ENCODE measurements at places on chromosomes 3 and 15.

- no peak for DNase-seq
Measured at GRCh38 chr3:116896116-116896515, 186.5 kb downstream of the TUSC7 start.

DNA sequence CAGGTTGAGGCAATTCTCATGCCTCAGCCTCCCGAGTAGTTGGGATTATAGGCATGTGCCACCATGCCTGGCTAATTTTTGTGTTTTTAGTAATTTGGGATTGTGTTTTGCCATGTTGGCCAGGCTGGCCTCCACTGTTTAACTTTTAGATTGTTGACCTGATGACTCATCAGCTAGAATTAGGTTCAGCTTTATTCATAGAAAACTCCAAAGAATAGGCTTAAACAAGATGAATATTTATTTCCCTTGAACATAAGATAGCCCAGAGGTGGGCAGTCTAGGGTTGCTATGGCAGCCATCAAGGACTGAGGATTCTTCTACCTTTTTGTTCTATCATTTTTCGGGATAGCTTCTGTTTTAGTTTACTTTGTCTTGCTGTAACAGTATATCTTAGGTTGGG, 99.6 kb upstream of the SELENOK start:
- no peak for DNase-seq

DNA sequence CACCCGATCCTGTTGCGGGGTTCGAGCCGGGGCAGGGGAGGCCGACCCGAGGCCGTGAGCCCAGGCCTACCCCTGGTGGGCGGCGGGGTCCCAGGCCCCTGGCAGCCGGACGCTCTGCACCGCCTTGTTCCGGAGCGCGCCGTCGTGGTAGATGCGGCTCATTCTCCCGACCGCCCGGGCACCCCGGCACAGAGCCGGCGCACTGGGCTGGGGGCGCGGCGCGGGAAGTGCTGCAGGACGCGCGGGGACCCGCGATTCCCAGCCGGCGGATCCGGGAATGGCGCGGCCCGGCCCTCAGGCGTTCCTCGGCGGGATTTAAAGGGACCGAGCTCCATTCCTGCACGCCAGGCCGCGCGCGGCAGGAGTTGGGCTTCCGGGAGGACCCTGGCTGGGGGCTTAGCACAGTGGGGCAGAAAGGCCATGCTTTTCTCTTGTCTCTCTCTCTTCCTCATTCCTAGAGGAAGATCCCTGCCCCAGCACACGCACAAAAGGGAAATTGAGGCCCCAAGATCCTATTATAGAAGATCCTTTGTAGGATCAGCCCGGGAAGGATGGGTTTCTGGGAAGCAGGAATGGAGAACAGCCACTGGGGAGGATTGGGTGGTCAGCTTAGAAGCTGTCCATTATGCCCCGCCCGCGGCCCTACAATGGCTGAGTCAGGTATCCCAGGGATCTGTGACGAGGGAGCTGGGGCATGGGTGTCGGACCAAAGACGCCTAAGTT, at the start of gene ARPIN:
TSS of gene ARPIN (minus strand) at position 279 of the 723 bp plus-strand sequence. CDS start at position 162, 117 bp downstream.
- DNase-seq = no peak

GRCh38 chr15:62737551-62737950, 305.0 kb upstream of the TPM1 start:
- no peak for DNase-seq

DNA sequence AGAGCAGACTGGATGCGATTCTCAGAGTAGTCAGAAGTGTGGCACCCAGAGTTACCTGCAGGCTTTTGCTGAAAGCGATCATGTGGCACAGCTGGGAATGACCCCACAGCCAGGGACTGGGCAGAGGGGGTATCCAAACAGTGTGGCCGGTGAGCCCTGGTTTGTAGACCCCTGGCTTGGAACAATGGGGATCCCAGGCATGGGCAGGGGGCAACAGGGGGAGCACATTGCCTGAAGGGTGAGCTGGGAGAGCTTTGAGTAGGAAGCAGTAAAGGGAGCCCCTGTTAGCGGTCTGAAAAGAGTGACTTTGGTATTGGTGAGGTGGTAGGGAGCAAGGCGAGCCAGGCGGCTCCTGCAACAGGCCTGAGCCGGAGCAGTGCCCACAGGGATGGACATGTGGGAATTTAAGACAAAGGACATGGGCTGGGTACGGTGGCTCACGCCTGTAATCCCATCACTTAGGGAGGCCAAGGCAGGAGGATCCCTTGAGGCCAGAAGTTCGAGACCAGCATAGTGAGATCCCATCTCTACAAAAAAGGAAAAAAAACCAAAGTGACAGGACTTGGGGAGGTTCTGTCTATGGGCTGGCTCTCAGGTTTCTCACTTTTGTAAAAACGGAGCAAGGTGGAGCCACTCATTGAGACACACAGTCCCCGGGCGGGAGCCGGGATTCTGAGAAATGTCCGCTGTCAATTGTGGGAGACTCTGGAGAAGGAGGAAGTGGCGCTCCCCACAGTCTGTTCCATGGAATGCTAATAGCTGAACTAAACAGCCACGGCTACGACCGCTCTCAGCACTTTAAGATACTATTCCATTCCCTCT, 223.8 kb upstream of the LYSMD4 start:
- no peak for DNase-seq

DNA sequence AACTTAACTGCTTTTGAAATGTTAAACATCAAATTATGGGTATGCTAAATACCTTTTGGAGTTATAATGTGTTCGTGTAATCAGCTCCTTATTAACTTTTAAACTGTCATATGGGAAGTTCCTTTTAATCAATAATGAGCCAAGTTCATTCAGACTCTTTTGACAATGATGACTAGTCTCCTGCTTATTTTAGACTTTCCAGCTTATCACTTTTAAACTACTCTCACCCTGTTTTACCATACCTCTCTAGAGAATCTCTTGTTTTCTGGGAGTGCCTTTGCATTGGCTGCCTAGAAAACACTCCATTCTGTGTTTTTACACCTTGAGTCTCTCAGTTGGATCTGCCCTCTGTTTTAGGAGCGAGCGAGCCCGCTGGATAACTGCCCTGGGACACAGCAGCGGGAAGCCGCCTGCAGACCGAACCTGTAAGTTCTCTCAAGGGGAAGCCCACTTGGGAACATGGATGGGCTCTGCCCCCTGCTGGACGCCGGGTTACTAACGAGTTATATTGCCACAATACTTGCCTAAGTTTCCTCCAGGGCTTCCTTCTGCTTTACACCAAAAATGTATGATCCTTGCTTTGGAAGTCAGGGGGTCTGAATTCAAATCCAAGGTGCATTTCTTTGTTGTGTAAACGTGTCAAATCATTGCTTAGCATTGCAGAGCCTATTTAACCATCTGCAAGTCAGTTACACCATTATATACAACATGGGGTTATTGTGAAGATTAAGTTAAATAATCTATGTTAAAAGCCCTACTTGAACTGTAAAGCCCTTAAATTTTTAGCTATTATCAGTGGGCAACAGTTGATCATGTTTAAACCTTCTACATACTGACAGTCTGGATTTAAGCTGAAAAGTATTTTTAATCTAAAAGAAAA, 71.3 kb downstream of the DHX36 start:
- DNase-seq = peak; percentile 36

DNA sequence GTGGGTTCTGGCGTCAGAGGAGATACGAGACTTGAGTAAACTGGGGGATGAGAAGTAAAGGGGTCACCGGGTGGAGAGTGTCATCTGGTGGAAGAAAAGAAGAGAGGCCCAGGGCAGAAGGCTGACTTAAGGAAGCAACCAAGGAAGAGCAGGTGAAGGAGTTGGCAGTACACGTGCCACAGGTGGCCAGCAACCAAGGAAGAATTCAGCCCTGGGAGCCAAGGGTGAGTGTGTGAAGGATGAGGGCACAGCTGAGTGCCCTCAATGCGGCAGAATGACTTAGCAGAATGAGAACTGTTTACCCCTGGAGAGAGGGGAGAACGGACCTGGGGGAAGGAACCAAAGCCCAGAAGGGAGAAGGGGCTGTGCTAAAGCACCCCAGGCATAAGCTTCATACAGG, 71.3 kb downstream of the WHAMM start:
- DNase-seq = no peak

- DNase-seq = no peak
Measured at GRCh38 chr3:25038922-25039321, 389.1 kb upstream of the RARB start.

DNA sequence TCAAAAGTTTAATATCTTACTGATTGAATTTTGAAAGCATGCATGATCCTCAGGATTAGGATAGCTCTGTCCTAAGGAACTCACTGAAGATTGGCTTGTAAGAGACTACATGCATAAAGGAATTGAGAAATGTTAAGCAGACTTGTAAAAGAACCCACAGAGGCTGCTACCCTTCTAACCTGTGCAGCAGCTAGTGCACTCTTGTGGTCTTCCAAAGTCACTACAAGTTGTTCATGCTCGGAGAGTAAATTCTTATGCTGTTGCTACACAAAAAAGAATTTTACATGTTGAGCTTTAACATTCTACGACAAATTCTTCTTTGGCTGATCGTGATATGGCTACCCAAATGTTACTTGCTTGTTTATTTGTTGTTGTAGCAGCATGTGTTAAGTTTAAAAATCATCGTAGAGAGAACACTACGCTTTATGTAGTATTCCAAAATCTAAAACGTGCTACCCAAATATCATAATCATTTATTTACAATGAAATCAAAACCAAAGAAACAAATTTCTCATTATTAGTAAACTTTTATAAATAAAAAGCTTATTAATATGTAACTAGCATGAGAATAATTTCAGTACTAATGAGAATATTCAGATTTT, 55.0 kb downstream of the GOLIM4 start:
- DNase-seq = no peak

GRCh38 chr3:56702490-56703315, 19.6 kb upstream of the TASOR start:
- peak; percentile 27 for DNase-seq

GRCh38 chr3:161403251-161403650, 31.9 kb upstream of the SPTSSB start:
- DNase-seq = no peak

DNA sequence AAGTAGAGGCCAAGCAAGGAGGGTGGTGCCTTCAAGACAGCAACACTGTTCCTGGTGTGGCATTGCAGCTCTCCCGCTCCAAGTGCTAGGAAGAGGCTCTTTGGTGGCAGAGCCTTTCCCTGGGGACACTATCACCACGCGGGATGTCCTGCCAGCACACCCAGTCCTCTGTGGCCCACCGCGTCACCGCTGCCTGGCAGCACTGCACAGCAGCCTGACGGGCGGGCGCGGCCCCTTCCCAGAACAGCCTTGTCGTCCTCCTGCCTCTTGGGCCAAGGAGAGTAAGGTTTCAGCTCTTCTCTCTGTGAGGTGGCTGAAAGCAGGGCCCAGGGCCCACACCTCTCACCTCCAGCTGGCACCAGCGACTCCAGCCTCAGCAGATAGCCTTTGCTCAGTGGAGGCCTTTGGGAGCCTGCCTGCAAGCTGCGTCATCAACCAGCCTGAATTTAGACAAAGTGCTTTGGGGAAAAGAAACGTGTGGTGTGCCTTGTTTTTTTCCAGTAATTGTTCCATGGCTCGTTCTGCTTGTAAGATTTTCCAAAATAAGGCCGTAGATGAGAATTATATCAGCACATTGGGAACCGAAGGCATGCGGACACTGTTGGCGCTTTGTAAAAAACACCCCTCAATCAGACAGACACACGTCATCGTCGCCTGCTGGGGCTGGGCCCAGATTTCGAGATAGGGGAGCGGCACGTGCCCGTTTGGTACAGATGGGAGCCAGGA, 65.0 kb downstream of the AAGAB start:
- no peak for DNase-seq

DNA sequence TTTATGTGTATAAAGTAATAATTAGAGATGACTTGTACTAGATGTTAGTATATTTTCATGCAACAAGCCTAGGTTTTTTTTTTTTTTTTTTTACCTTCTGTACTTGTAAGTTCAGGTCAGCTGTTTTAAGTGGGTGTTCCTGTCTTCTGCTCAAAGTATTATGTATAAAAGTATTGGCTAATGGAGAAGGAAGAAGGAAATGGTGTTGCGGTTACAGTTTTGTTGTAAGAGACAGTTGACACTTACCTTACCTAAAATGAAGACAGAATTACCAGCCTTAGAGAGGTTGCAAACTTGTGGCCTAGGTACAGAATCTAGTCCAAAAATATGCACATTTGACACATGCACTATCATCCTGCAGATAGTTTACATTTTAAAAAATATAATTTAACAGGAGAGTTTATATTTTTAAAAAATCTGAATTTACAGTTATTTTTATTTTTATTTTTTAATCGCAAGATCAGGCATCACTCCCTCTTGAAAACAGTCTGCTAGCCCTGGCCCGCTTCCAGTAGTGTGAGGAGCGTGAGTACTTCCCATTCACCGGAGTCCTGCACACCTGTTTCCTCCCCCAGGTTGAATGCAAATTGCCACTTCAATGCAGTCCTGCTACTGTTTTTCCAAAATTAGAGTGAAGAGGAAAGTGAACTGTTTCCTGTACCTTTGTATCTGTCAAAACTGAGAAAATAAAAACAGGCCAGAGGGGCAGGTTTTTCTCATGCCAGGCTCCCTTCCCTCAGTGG, 224.3 kb upstream of the SOX2 start:
- no peak for DNase-seq

GRCh38 chr15:69713726-69714559, 261.3 kb downstream of the RPLP1 start:
- peak; percentile 40 for DNase-seq

DNA sequence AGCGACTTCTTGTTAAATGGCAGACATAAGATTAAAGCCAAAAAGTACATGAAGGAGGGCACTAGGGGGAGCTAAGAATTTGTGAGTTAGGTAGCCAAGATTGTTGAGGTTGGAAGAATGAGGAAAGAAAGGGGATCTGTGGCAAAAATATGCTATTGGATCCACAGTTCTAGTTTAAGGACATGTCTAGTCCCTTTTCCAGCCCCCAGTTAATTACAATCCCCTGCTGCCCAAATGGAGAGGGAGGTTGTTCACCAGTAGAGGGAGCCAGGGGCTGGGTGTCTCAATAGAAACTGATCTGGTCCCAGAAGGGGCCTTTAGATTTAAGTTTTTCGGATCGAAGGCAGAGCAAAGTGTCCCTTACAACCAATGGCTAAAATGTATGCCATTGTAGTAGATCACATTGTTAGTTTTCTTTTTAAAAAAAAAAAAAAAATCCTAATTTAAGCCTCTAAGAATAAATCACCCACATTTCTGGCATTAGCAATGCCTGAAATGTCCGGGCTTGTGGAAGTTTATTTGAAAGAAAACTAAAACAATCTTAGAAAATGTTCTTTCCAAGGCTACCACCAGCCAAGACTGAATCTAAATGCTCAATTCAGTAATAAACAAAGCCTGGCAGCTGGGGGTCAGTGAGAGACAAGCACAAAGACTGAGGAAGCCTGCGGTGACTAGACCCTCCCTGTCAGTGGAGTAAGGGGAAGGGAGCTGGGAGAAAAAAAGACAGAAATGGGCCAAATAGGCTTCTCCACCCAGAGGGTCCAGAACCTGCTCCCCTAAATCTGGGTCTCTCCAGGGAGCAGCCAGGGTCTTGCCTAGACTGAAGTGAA, 7.1 kb downstream of the COL8A1 start:
- DNase-seq = no peak
